ENCODE measurements at places on chromosomes 1 and 21. TPM values are rescaled to one million over a fixed set of nuclear protein-coding genes. Genes with fewer than 3 reads are reported as not detected.

The SPSB1 gene
- total RNA-seq: 6.8 TPM

The GADD45A gene
- 20.5 TPM for total RNA-seq

The CHIA gene
- total RNA-seq: not detected

The CATSPERE gene
- not detected for total RNA-seq

The TBX19 gene
- total RNA-seq: 2.5 TPM

The EPHA2 gene
- total RNA-seq: 0.21 TPM

The C1orf56 gene
- 1.5 TPM for total RNA-seq

The TEX38 gene
- 0.18 TPM for total RNA-seq

The CHIT1 gene
- 0.63 TPM for total RNA-seq

The LRRC52 gene
- not detected for total RNA-seq

The RIPPLY3 gene
- total RNA-seq: not detected

The S100A7A gene
- not detected for total RNA-seq

The LY9 gene
- total RNA-seq: 11.0 TPM

The CRNN gene
- total RNA-seq: not detected

The PLEKHG5 gene
- total RNA-seq: 0.76 TPM

All from activated CD4-positive, alpha-beta T cell treated with anti-CD3 and anti-CD28 coated beads for 36 hours (primary cell).